Right forelimb (tissue), 1 donor: ENCODE measurements at places on chromosomes 7 and 10.

- no peak for DNase-seq
These were observed 43.1 kb upstream of the HPS1 start for GRCh38 chr10:98489561-98490481.

- DNase-seq, result no peak
These were observed 162.8 kb upstream of the NFE2L3 start for GRCh38 chr7:25989140-25989705.

DNA sequence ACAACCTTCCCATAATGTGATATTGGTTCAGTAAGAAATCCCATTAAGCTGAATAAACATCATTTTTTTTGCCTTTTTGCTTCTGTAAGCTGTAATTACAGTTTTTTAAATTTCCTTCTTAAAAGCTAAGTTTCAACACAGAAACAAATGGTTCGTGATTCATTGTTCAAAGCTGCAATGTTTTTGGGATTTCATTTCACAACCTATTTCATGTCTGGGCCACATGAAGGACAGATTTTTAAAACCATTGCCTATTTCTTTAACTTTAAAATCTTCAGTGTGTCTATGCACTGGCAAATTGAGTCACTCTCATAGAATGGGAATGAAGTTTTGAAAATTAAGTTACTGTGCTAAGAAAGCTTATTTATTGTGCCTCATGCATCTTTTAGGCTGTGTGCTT is 66.9 kb downstream of the TFPI2 start:
- DNase-seq, result no peak

DNA sequence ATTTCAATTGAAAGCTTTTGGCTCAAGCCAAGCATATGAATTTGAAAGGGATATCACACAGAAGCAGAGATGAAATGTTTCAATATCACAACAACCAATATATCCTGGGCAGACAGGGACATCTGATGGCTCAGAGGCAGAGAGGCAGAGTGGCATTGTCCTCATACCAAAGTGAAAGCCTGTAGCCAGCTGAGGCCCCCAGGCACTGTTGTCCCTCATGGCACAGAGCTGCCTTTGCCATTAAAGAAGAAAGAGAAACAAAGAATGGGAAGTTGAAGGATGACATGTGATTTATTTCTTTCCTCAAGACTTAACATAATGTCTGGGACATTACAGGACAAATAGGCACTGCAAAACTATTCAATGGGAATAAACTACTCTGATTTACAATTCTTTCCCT is 504.3 kb upstream of the PCDH15 start:
- DNase-seq, result no peak

DNA sequence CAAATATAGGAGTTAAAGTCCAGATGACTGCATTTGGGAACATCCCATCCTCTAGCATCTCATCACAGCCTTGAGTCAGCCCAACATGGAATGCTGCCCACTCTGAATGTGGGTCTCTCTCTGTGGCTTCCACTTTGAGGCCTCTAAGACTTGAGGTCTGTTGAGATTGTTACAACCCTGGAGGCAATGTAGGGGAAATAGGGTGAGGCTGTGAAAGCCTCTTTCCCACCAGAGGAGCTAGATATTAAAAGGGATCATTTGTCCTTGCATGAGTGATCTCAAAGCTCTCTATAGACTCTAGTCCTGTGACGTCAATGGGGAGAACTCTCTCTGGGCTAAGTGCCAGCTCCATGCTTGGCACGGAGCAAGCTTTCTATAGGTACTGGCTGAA is 6.4 kb upstream of the GOLGA7B start:
- no peak for DNase-seq

DNA sequence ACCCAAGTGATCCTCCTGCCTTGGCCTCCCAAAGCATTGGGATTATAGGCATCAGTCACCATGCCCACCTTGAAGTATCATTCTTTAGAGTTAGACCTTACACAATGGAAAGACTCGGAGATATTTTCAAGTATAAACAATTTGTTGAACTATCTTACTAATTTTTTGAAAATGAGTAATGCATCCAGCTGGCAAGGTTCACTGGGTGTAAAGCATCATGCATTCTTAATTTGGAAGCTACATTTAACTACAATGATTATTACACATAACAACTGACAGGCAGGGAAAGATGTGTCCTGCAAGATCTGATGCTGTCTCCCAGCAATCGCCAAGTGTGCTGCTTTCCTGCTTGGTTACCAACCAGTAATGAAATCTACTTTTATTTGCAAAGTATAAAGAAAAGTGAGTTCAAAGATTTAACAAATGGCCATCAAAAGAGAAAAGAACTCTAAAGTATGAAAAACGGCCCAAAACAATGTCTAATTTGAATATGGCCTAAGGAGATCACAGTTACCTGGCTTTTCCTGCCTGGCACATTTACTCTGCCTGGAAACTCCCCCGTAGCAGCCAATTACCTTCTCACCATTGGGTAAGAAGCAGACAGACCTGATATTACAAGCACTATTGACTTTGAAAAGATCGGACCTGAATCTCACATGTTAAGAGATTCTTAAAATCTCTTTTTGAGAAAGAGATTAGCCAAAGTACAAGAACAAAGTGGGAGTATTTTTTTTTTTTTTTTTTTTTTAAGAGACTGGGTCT is 59.3 kb upstream of the NMT2 start:
- DNase-seq, result no peak

DNA sequence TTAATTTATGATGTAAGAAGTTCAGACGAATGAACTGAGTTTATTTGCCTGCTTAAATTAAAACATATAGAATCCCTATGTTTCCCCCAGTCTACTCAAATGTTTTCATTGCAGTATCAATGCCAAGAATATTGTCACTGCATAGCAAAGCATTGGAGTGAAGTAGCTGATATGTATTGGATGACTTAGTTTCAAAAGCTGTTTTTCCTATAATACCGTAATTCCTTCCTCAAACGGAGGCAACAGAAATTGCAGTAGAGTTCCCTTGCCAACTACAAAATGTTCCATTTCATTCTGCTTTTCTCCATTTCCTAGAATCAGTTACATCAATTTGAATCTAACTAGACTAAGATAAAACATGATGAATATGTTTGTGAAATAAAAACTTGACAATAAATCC is 174.1 kb downstream of the CNTNAP2 start:
- no peak for DNase-seq

- no peak for DNase-seq
These were observed 2.4 kb downstream of the PKD2L1 start for GRCh38 chr10:100327718-100328009.

GRCh38 chr10:89494068-89494467 is 41.3 kb downstream of the SLC16A12 start:
- no peak for DNase-seq

DNA sequence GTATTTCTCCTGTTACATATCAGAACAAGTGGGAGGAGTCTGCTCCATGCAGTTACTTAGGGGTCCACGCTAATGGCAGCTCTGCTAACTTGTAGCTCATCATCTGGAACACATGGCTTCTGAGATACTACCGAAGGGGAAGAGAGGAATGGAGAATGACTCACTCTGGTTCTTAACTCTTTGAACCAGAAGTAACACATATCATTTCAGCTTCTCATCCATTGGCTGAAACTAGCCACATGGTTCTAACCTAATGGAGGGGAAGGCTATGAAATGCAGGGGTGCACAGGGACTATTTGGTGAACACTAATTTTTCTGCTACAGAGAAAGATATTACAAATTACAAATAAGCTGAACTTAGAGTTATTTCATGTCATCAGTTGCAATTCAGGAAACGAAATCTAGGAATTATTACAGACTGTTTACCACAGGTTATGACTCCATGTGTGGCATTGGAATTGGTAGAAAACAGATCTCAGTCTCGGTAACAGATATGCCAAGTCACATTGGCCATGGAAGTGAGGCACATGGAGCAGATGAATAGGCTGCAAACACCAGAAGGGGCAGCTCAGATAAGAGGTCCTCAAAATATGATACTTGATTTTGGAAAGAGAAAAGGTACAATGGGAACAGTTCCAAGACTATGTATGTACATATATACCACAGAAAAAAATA is 9.4 kb upstream of the KAT6B start:
- no peak for DNase-seq

DNA sequence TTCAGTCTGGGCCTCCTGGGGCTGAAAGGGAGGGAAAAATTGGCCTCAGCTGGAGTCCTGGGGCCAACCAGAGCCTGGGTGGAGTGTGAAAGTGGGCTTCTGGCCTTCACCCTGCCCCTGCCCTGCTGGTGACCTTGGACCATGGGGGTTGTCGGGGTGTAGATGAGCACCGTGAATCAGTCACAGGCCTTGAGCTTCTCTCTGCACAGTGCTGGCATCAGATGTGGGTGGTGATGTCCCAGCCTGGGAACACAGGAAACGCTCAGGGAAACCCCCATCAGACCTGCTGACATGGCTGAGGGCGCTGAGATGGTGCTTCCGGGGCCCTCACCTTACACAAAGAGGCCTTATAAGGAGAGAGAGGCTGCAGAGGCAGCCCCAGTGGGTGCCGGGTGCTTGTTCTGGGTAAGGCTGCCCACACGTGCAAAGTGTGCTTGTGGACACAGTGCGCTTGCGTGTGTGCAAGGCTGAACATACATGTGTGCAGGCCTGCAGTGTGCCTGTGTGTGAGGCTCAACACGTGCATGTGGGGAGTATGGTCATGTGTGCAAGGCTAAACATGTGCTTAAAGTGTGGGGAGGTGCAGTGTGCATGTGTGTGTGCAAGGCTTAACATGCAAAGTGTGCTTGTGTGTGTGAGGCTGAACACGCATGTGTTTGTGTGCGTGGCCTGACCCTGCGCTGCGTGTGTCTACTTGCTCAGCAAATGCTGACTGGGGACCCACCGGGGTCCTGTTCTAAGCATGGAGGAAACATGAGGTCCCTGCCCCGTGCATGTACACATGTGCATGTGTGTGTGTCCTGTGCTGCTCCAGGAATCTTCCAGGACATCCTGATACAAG is 6.5 kb downstream of the ARPC1B start:
- no peak for DNase-seq

DNA sequence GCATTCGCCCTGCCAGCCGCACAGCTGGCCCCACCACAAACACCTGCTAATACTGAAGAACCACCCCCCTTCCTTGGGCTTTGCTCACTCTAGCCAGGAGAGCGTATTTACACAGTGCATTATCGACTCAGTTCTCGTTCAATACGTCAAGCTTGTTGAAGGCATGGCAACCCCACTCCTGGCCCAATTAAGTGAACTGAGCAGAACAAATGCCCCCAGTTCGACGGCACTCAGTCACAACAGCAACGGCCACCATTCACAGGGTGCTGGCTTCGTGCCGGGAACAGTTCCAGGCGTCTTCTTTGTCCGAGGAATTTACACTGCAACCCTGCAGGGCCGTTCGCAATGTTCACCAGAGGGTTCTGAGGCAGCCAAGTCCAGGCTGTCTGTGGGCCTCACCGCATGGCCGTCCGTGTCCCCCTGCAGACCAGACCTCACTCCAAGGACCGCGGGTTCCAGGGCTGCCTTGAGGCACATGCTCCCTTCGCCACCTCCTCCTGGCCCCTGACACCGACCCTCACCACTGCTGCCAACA is 175.3 kb downstream of the DIP2C start:
- DNase-seq, result no peak

DNA sequence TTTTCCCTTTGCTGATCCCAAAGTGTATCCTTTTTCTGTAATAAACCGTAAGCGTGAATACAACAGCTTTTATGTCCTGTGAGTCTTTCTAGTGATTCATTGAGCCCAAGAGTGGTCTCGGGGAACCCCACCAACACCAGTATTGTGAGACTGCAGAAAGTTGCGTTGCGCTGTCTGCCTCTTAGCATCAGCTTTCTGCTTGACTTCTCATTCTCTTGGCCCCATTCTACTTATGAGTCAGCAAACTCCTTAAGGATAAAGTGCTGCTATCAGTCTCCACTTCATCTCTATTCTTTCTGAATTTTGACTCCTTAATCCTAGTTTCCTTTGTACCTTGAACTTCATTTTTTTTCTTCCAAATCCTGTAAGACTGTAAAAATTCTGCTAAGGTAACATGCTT is 184.3 kb upstream of the MBL2 start:
- DNase-seq, result no peak

GRCh38 chr10:70683601-70683934 is 11.3 kb downstream of the ADAMTS14 start:
- DNase-seq, result no peak

- no peak for DNase-seq
These were observed 407.5 kb upstream of the AUTS2 start for GRCh38 chr7:69190763-69191162.

DNA sequence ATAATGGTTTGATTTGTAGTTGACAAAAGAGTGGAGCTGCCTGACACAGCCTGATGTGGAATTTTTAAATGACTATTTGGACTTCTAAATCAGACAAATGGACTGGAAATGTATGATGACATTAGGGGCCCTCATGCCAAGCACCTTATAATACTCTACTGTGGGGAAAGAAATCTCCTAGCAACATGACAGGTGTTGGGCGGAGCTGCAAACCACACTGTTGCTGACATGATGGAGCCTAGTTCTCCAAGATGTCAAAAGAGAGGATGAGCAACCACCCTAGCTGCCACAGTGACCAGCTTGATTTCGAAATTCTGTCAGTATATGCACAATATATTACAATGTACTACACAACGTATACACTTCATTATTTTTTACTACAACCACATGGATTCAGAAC is 65.8 kb downstream of the RHOBTB1 start:
- no peak for DNase-seq

DNA sequence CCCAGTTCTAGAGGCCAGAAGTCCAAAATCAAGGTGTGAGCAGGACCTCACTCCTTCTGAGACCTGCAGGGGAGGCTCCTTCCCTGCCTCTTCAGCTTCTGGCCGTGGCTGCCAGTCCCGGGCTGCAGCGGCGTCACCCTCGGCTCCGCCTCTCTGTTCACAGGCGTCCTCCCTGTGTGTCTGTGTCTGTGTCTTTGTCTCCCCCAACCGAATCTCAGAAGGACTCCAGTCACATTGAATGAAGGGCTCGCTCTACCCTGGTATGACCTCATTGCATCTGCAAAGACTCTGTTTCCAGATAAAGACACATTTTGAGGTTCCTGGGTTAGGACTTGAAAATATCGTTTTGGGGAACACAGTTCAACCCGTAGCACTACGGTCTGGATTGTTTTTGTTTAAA is 33.1 kb upstream of the GALNT11 start:
- DNase-seq, result peak; percentile 48

DNA sequence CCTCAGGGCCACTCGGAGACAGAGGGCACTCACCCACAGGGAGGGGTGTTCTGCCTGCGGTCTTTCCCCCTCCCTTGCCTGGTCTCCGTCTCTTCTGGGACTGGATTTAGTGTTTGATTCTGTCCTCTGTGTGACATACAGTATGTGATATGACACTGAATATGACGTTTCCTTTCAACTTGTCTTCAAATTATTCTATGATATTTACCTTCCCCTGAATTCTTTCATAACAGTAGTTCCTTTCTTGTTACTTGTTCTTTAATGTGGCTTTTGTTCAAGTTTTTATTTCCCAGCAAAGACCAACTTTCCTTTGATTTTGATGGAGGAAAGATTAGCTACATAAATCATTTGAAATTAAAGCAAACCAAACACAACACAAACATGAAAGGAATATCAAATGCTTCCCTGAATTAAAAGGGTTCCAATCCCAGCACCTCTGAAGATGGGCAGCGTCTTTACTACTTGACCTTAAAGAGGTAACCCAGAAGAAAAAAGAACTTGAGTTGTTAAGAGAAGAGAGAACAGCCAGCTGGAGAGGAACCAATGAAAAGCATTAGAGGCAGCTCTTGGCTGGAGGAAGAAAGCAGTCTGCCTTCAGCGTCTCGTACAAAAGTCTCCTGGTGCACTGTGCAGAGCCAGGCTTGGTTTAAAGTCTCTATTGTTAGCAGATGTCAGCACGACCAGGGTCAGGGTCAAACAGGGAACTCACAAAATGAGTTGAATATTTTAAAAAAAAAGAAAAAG is 18.3 kb upstream of the RHEB start:
- peak; percentile 52 for DNase-seq

- no peak for DNase-seq
These were observed 15.0 kb upstream of the COL28A1 start for GRCh38 chr7:7550663-7551062.

GRCh38 chr7:105971845-105972244 is 8.8 kb downstream of the CDHR3 start:
- DNase-seq, result no peak
